Right ventricle myocardium superior (tissue), 1 donor: ENCODE measurements at places on chromosomes 13 and 19. TPM values are rescaled to one million over a fixed set of nuclear protein-coding genes. Genes with fewer than 3 reads are reported as not detected.
A peak's percentile ranks its signal among the peaks of the same experiment; 100 is the strongest.

The GJA3 gene
- total RNA-seq, result 13.9 TPM

The GRIN3B gene
- not detected for total RNA-seq

The SIGLEC11 gene
- 0.75 TPM for total RNA-seq

The PLEKHJ1 gene
- total RNA-seq, result 59.6 TPM

The MYO16 gene
- total RNA-seq, result 1.2 TPM

The USHBP1 gene
- 7.9 TPM for total RNA-seq

The ACP7 gene
- not detected for total RNA-seq

The TMC4 gene
- total RNA-seq, result 0.91 TPM

The IGFL4 gene
- total RNA-seq, result not detected

The ATP4B gene
- not detected for total RNA-seq

DNA sequence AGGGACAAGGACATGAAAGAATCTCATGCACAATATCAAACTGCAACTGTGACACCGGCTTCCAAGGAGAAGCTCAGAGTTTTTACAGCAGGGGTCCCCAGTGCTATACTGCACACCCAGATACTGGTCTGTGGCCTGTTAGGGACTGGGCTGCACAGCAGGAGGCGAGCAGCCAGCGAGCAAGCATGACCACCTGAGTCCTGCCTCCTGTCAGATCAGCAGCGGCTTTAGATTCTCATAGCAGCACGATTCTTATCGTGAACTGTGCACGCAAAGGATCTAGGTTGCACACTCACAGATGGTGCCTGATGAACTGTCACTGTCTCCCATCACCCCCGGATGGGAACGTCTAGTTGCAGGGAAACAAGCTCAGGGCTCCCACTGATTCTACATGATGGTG lies 13.1 kb upstream of the CD22 start:
- DNase-seq, result peak; percentile 10

DNA sequence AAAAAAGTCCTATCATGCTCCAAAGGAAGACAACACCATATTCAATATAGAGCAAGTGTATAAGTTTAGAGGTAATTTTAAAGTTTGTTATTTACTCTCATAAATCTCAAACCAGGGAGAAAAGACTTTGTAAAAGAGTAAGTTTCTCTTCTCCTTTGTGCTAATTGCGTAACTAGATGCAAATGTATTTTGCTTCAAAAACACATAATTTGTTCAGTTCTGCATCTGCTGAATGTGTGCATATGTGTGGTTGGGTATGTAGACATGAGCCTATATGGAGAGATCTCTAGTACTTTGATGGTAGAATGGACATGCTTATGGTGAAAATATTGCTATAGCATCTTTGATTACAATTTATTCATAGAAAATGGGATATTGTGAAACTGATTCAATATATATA lies 17.8 kb upstream of the MIR17HG start:
- no peak for DNase-seq

GRCh38 chr13:86476656-86477055 lies 677.4 kb upstream of the SLITRK6 start:
- no peak for DNase-seq

- no peak for DNase-seq
Measured at GRCh38 chr13:104987621-104988020, 1547.8 kb downstream of the EFNB2 start.

- no peak for DNase-seq
Measured at GRCh38 chr13:110426735-110427134, 119.7 kb downstream of the COL4A2 start.

DNA sequence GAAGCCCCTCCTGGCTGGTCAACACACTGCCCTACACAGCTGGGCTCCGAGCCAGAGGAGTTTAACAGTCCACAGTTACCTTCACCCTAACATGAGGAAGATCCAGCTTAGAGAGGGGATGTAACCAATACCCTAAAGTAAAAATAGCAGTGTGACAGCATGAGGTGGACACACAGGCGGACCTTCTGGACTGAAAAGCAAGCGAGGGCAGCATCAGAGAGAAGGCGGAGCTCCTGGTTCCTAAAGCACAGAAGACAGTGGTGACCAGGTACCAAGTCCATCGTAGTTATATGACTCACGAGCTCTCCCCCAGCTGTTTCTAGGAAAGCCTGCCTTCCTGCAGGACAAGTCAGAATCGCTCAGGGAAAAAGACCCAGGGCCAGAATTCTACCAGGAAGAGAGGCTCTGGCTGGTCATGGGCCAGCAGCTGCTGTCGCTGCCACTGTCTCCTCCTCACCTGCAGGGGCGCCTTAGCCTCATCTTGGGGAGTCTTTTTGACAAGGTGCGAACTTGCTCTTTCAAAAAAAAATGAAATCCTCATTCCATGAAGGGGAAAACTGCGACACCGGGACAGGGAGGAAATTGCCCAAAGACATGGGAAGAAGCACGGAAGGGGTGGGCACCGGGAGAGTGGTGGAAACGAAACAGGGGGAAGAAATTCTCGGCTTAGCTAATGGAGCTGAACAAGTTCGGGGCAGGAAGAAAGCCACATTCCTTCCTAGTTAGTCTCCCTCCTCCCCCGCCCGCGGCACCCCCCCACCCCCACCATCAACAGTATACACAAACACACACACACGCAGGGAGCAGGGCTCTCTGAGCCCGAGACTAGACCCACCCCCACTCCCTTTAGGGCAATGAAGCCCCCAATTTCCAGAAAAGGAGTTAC lies 1.7 kb downstream of the ELL start:
- DNase-seq, result no peak

DNA sequence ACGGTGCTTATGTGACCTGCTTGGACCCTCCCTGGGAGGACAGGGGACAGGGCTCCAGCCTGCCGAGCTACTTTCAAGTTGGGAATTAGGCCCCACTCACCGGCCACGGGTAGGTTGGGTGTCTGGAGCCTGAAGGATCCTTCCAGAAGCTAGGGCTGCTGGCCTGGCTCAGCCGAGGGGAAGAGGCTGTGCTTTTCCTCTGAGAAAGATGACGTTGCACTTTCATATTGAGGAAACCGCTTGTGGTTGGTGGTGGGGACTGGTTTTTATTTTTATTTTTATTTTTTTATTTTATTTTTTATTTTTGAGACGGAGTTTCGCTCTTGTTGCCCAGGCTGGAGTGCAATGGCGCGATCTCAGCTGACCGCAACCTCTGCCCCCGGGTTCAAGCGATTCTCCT lies at the start of gene TMEM150B:
Gene TMEM150B (minus strand): TSS at position 170 of the 400 bp plus-strand sequence. CDS start 4,305 bp downstream, outside the sequence.
- DNase-seq, result no peak

GRCh38 chr19:30386551-30387143 lies 14.5 kb downstream of the ZNF536 start:
- DNase-seq, result no peak

- DNase-seq, result no peak
Measured at GRCh38 chr19:30565636-30566035, 193.5 kb downstream of the ZNF536 start.

GRCh38 chr13:95099541-95099940 lies 201.7 kb downstream of the ABCC4 start:
- DNase-seq, result no peak

DNA sequence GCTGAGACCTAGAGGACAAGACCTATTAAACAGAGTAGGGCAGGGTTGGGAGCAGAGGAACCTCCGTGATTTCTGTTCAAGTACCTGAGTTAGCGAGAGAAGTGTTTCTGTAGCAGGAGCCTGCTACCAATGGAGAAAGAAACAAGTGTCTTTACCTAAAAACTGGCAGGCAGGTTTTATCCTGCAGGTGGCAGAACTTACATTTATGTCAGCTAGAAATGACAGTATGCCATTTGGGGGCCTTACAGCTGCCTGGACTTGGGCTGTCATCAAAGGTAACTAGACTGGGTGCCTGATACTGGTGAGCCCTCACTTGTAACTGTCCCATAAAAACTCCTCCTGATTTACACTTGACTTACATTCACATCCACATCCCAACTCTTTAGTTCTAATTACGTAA lies 185.3 kb upstream of the MIR17HG start:
- no peak for DNase-seq

- DNase-seq, result no peak
Measured at GRCh38 chr13:112903071-112903577, 65.9 kb upstream of the MCF2L start.

DNA sequence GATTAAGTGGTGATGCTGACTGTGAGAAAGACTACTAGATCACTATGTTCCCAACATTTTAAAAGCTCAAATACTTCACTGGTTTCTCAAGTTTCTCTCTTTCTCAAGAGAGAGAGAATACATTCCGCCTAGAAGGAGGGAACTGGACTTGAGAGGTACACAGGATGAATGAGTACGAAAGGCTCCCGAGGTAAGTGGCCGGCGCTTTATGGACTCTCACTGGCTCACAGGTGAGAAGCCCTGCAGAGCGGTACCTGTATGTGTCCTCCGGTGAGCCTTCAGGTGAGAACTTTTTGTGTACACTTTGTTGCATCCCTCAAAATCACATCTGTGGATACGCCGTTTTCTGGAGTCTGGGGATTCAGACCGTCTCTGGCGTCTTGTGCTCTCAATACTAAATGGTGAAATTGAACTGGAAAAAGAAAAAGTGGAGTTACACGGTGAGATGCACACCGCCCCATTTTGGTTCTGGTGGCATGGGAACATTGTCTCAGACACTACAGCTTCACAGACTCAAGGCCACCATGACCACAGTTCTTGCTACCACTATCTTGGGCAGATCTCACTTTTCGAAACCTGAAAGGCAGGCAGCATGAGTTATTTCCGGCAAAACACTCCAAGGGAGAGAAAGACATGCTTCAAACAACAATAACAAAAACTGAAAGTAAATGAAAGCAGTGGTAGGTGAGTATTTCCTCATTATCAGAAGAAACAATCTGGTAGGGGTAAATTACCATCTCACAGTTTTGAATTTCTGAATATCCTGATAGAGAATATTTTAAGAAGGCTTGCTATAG lies 418.9 kb downstream of the KLF12 start:
- no peak for DNase-seq

DNA sequence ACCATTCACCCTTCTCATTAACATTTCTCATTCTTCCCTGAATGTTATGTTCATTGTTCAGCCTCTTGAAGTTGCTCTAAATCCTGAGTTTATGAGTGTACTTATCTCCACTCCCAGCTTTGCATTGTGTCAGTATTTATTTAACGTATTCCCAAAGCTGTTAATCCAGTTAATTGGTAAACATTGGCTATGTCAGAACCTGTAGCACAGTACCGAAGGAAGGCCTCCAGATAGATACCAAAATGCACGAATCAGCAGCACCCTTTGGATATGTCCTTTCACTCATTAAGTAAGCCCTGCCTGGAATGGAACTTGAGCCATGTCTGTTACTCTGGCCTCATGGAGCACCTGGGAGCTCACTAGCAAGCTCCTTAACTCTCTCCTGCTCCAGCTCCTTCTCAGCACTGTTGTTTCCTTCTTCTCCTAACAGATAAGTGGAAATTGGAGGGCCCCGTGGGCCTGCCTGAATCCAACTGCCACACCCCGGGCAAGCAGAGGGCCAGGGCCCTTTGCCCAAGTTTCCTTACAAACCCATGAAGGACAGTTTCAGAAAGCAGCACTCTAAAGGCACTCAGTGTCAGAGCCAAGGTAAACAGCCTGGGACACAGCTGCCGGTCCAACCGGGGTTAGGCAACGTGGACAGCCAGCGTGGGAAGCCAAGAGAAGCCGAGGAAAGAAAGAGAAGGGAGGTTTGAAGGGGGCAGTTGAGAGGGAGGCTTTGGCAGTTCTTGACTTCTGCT lies 155.0 kb upstream of the SERP2 start:
- peak; percentile 86 for DNase-seq

GRCh38 chr19:31718032-31718431 lies 368.8 kb upstream of the TSHZ3 start:
- no peak for DNase-seq

DNA sequence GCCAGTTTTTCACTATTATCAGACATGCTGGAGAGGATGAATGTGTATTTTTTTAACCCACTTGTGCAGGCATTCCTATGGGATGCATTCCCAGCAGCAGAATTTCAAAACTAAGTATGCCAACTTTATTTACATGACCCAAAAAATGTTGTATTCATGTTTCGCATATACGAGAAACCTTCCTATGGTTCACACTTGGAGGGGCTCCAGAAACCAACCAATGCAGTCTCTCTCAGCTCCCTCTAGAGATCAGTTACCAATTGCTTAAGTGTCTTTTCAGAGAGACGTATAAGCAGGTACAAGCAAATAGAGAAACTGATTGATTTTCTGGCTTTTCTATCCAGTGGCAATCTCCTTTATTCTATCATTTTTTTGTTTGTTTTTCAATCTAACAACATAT lies 5.5 kb upstream of the PTOV1 start:
- DNase-seq, result no peak

- no peak for DNase-seq
Measured at GRCh38 chr19:31340042-31341025, 8.9 kb downstream of the TSHZ3 start.

GRCh38 chr13:105937451-105937850 lies 598.0 kb downstream of the EFNB2 start:
- no peak for DNase-seq

DNA sequence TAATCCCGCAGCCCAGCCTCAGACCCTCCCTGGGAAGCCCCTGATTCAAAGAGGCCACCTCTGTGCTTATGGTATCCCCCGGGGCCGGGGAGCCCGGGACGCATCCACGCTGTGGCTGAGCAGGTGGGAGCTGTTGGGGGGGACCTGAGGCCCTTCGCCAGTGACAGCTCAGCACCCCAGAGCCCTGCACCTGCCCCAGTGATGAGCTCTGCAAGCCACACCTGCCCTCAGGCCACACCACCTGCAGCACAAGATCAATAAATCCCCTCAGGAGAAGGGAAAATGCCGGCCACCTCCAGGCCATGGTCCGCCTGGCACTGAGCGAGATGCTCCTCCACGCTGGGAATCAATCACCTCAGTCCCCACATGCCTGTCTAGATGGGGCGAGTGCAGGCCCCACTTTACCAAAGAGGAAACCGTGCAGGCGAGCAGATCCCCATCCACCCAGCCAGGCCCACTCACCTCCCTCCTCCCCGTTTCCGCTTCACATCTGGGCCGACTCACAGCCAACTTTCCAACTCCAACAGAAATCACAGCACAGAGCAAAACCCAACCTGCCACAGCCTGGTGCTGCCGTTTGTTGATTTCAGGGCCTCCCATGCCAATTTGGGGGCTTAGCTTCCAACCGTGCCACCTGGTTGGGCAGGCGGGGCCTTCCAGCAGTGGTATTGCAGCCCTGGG lies 12.8 kb downstream of the MOB3A start:
- DNase-seq, result no peak

DNA sequence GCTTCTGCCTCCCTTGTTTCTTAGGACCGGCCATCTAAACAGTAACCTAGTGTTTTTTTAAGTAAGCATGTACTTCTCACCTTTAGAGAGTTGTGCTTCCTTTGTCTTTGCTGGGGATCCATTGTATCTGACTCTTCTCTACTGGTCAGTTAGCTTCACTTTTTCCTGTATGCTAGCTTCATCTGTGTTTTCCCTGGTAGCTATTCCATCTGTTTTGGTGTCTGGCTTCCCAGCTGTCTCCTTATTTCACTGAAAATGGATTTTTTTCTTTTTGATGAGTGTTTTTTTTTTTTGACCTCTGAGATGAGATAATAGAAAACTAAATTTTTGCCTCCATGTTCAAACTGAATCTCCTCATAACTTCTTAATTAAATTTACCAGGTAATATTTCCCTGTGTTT lies 637.0 kb upstream of the SLC10A2 start:
- no peak for DNase-seq

GRCh38 chr19:48991011-48991609 lies 2.0 kb downstream of the GYS1 start:
- DNase-seq, result no peak
